ENCODE measurements at places on chromosomes 5 and 9. TPM values are rescaled to one million over a fixed set of nuclear protein-coding genes. Genes with fewer than 3 reads are reported as not detected.

TRIP13 gene
- 2.9 TPM for total RNA-seq

SARDH gene
- 2.7 TPM for total RNA-seq

DNA sequence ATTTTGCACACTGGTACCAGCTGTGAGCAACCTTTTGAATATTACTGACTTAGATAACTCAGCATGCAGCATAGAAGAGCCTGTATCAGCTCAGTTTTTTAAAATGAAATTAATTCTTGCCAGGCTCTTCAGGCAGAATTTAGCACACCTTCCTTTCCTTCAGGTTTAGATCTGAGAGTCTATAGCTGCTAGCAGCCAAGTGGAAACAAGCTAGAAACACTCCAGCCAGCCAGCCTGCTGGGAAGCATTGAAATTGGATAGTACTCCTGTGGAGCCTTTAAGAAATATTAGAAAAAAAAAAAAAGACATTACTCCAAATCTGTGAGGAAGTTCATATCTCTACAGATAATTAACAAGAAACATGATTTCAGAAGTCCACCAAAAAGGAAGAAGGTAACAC lies 812.2 kb downstream of the DTWD2 start:
- no peak for DNase-seq

DNA sequence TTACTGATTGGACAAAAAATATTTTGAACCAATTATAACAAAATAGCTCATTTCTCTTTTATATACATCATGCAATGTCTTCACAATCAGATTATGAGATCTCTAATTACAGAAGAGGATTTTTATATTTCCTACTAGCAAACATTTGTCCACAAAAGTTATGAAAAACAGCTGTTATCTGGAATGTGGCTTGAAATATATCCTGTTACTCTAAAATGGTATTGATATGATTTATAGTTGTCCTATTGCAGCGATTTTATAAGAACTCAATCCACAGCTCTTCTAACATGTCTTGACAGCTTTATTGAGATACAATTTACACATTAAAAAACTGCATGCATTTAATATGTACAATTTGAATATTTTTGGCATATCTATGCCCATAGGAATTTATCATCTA lies 779.9 kb upstream of the ACO1 start:
- DNase-seq = no peak

- no peak for DNase-seq
Observed at GRCh38 chr5:32172923-32173266, 1.2 kb downstream of the GOLPH3 start.

Measured in ovary (tissue), 10 donors.